NCI-H82 (cell line): ENCODE measurements at places on chromosomes 5 and 9.

GRCh38 chr9:90249094-90249493 is 393.5 kb downstream of the DIRAS2 start:
- no peak for DNase-seq

DNA sequence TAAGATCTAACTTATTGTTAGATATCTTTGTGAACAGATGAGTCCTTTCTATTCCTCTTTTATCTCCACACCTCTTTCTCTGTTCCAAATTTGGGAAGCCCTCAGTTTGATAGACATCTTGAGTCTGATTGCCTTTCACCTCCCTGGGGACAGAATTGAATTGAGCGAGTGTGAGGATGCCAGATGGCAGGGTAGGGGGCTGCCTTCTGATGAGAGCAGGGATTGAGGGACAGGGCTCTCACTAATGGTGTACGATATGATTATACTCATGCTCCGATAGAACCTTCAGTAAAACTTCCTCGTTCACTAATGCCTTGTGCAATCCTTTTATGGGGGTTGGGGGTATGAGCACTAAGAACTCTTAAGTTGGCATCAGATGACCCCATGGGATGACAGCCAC is 172.1 kb upstream of the DAP start:
- peak; percentile 87 for DNase-seq

DNA sequence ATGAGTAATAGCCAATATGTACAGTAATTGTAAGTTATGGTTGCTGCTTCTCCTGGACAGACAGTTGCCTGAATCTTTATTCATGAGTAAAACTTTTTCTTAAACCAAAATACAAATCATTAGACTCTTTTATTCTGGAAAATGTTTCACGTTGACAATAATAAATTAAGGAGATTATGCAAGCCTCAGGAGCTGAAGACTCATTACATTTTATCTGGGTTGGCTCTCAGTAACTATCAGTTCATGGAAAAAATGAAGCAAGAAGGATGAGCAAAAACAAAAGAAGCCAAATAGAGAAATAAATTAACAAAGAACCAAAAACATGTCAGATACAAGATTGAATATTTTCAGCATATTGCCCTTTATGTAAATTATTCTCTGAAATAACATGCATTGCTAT is 88.9 kb upstream of the PRR16 start:
- DNase-seq, result no peak

DNA sequence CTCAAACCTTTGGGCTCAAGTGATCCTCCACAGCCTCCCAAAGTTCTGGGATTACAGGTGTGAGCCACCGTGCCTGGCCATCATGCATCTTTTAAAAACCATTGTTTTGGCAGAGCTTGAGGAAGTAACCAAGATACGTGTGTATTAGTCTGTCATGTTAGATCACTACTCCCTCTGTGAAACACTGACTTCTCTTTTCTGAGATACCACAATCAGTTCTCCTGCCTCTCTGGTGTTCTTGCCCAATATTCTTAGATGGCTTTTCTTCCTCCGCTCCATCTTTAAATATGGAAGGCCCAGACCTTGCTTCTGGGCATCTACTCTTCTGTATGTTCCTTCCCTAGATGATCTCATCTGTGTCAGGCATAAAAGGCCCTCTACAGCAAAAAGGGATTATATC is 14.2 kb upstream of the CCNB1 start:
- no peak for DNase-seq

GRCh38 chr5:37015795-37016666 is 139.5 kb downstream of the NIPBL start:
- DNase-seq, result peak; percentile 3

DNA sequence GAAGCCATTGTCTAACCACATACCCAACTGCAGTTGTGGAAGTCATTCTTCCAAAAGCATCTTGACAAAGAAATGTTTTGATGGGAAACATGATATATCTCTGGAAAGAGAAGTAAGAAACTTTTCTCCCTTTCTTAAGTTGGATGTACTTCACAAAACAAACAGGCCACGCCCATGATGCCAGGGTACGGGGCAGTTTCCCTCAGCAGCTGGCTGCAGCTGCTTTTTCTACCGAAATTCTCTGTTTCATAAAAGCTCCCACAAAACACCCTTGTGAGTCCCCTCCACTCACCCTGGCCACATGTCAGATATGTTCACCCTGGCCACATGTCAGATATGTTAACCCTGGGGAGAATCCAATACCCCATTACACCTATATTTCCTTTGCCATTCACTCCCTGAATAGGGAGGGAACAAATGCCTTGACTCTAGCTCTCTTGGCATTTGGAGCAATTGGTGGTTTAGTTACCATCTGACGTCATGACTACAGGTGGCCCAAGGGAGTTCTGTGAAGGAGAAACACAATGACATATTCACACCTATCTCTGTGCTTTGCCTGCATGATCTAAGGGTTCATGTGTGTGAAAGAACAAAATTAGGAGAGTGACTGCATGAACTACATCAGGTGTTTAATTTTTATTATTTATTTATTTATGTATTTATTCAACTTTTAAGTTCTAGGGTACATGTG is 103.0 kb downstream of the AOPEP start:
- DNase-seq, result no peak

GRCh38 chr5:10364186-10364689 is 10.7 kb downstream of the MARCHF6 start:
- DNase-seq, result peak; percentile 46

DNA sequence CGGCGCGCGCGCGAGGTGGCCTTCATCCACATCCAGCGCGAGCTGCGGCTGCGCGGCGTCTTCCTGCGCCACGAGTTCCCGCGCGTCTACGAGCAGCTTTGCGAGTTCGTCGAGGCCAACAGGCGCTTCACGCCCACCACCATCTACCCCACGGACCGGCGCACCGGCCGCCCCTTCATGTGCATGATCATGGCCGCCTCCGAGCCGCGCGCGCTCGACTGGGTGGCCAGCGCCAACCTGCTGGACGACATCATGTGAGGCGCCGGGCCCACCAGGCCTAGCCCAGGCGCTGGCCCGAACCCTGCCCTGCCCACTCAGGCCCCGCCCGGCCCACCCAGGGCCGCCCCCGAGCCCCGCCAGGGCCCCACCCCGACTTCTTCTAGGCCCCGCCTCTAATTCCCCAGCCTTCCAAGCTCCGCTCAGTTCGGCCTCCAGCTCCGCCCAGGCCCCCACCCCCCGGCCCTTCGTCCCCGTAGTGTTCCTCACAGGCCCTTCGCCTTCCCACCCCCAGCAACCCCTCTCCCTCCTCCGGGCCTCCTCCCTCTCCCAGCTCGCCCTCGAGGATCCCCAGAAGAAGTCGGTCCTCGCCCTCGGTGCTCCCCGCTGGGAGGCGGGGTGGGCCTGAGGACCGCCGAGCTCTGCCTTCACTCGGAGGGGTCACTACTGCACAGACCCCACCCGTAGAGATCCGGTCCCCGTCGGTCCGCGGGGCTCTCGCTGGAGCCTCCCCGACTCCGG is 2.0 kb upstream of the PHPT1 start:
- peak; percentile 92 for DNase-seq

- DNase-seq, result peak; percentile 72
Observed at GRCh38 chr9:127537014-127537413, 75.1 kb upstream of the STXBP1 start.

GRCh38 chr5:96662725-96663518 is 746 bp downstream of the CAST start:
- DNase-seq, result peak; percentile 63

- no peak for DNase-seq
Observed at GRCh38 chr5:164002214-164002613, 496.8 kb downstream of the MAT2B start.

GRCh38 chr9:75046725-75047345 is 18.7 kb upstream of the CARNMT1 start:
- no peak for DNase-seq

GRCh38 chr9:110371411-110372007 is 33.8 kb upstream of the TXNDC8 start:
- DNase-seq, result no peak

DNA sequence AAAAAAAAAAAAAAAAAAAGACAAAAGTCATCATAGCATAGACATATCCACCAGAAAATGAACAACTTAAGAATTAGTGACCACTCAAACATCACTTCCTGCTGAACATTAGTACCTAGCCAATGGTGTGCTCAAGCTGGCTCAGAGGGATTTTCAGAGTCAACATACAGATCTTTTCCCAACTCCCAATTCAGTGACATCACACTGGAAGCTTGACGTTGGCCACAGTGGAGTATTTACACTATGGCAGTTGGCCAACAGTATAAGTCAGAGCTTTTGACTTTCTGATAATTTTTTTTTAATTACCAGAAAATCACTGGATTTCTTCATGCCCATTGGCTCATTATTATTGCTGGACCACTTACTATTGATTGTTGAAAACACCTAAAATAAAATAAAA is 383.5 kb downstream of the ARHGEF28 start:
- DNase-seq, result no peak

GRCh38 chr9:107471552-107471951 is 18.0 kb downstream of the KLF4 start:
- no peak for DNase-seq

- DNase-seq, result no peak
Observed at GRCh38 chr9:99125446-99125845, 20.5 kb downstream of the TGFBR1 start.

DNA sequence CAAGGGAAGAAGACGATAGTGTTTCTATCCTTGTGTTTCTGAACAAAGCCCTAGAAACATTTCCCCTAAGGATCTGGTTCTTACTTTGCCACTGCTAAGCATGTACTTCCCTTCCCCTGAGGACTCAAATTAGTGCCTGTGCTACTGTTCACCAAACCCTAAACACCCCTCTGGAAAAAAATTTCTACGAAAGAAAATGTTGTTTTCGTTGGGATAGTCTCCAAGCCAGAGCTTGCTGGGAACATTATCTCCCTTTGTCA is 294.6 kb downstream of the BNC2 start:
- DNase-seq, result no peak

DNA sequence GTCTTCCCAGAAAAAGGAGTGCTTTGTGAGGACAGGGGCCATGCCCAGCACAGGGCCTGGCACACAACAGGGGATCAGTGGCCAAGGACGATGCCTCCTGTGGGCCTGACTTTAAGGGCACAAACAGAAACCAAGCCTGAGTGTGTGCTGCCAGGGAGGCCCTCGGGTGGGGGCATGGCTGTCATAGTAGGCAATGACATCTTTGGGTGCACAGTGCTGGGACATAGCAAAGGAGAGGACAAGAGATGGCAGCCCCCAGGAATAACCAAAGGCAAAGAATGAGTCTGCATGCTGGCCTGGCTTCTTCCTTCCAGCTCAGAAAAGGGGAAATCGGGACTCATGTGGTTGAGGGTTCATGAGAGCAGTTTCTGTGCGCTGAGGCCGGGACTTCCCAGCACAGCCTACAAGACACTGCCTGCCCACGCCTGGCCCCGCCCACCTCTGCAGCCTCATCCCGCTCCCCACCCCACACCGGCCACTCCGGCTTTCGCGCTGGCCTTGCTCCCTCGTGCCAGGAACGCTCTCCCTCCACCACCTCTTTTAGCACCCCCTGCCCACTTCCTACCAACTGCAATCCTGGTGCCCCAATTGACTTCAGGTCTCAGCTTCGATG is 13.8 kb upstream of the LHX2 start:
- peak; percentile 27 for DNase-seq

DNA sequence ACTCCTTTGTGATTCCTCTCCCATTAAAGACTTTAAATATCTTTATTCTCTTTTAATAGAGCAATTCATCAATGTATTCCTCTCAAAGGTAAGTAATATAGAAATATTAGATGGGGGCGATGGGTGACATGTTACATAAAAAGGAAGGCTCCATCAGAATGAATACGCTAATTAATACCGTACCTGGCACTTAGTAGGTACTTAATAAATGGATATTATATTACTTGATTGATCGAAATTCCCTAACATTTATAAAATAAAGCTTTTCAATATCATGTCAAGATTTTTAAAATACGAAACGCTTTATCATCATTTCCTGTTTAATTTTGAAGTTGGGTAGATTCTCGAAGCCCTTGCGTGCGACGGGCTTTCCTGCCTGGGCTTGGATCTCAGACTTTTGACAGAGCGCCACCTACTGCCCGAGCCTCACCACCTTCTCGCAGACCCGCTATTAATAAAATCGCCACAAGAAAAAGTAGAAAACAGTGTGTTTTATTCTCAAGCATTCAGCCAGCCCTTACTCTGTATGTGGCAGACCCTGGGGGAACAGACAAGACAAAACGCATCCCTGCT is 99.4 kb downstream of the C5orf15 start:
- DNase-seq, result peak; percentile 71

DNA sequence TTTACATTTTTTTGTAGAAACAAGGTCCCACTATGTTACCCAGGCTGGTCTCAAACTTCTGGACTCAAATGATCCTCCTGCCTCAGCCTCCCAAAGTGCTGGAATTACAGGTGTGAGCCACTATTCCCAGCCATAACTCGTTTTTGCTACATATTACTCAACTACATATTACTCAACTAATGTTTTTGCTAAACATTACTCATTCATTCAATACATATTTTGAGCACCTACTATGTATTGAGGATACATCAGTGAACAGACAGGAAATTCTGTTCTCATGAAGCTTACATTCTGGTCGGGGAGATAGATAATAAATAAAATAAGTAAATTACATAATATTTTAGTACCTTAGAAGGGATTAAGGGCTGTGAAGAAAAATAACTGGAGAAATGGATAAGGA is 34.9 kb upstream of the STOM start:
- no peak for DNase-seq

DNA sequence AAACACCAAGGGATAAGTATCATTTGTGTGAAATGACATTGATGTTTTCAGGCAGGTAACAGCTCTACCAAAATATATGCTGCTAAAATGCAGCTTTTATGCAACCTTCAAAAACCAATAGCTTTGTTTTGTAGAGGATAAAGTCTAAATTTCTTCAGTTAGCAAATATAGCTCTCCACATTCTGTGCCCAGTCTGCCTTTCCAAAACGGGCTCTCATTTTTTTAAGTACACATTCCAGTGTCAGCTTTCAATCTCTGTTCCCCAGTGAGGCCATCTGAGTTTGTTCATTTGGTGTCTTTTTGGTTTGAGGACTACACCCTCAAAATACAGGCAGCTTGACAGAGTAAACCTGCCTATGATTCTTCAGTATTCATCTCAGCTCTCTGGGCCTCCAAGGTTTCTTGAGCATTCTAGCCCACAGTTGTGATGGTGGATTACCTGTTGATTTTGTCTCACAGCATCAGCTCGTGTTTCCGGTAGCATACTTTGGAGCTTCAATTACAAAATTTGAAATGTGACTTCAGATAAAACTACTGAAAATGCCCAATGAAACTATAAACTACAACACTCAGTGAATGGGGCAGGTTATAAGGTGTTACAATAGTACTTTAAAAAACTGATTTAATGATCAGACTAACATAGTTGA is 55.7 kb downstream of the NR3C1 start:
- no peak for DNase-seq

- DNase-seq, result no peak
Observed at GRCh38 chr9:1748407-1748806, 266.7 kb upstream of the SMARCA2 start.

- DNase-seq, result peak; percentile 7
Observed at GRCh38 chr5:58011301-58011700, 448.6 kb downstream of the PLK2 start.
